ENCODE measurements at places on chromosomes 3 and 15.

- no peak for DNase-seq
Observed at GRCh38 chr15:63010920-63011693, 31.4 kb upstream of the TPM1 start.

DNA sequence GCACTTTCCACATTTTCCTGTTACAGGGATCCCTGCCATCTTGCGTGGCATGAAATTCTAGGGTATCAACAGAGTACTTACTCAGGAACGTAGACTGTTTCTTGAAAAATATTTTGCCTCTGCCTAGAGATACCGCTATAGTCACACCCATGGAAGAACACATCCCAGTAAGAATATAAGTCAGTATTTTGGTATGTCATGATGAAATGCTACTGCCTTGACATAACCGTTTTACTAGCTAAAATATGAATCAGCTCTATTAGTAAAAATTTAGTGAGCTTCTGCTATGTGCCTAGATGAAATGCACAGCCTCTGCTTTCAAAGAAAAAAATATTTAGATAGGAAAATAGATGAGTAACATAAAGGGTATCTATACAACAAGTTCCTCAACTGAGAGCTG, 276.4 kb downstream of the TBC1D5 start:
- no peak for DNase-seq

- no peak for DNase-seq
Observed at GRCh38 chr3:27094721-27095120, 274.5 kb downstream of the NEK10 start.

DNA sequence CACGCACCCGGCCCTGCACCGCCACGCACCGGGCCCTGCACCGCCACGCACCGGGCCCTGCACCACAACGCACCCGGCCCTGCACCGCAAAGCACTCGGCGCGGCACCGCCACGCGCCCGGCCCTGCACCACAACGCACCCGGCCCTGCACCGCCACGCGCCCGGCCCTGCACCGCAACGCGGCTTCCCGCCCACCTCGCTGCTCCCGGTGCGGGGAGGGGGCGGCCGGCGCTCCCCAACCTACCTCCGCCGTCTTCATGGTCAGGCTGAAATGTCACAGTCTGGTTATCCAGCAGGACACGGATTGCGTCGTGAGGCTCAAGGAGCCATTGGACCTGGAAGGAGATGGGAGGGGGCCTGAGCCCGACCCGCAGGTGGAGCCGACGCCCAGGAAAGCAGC, 41.8 kb downstream of the MUC20 start:
- no peak for DNase-seq

- DNase-seq = no peak
Observed at GRCh38 chr3:125477701-125478100, 42.3 kb downstream of the SNX4 start.

DNA sequence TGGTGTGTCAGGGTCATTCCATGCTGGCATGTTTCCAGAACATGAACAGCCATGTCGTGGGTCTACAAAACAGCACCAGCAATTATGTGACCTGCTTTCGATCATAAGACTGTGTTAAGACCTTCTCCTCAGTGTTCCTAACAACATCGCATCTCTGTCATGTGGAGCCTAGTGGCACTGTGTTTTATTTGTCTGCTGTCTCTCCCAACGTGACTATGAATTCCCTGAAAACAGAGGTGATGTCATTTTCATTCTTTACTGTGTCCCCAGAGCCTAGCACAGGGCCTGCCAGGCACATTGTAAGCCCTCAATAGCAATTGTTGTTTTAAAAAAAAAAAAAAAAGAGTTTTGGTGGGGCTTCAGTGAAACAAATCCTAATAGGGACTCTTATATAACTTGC, 94.2 kb upstream of the IL12A start:
- no peak for DNase-seq

- DNase-seq = no peak
Observed at GRCh38 chr3:131324923-131325322, 56.7 kb upstream of the NUDT16 start.

- no peak for DNase-seq
Observed at GRCh38 chr3:4071481-4072184, 231.5 kb upstream of the SETMAR start.

DNA sequence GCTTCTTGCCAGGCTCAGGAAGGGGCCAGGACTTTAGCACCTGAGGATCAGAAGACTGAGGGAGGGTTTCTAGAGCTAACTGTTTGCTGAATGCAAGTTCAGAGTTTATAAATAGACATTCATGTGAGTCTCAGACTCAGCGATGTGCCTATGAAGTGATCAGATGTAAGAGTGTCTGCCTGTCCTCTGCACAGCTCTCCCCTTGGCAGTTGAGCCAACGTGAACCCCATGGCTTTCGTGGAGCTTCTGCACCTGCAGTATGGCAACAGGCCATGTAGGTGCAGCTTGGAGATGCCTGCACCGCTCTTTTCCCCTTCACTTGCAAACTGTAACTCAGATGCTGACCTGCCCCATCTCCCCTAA, 141.9 kb downstream of the CHDH start:
- no peak for DNase-seq

DNA sequence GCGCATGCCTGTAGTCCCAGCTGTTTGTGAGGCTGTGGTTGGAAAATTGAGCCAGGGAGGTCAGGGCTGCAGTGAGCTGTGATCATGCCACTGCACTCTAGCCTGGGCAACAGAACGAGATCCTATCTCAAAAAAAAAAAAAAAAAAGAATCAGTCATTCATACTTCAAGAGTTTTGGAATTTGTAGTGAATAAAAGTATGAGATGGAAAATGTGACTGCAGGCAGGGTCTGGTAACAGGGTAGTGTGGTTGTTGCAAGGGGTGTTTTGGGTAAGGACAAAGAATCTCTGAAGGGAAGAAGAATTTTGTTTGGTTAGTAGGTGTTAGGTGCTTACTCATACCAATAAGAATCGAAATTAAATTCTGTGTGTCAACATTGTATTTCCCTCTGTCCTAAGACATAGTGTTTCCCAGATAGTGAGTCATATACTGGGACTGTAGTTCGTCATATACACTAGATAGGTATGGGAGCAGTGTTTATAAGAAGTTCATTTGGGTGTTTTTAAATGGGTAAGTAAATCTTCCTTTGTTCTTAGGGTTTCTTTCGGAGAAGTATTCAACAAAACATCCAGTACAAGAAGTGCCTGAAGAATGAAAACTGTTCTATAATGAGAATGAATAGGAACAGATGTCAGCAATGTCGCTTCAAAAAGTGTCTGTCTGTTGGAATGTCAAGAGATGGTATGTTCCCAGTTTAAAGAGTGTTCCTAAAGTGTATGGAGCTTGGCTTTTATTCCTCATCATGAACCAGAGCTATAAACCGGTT, 14.2 kb downstream of the NR1D2 start:
- DNase-seq = no peak

- no peak for DNase-seq
Observed at GRCh38 chr3:25262322-25262721, 165.7 kb upstream of the RARB start.

DNA sequence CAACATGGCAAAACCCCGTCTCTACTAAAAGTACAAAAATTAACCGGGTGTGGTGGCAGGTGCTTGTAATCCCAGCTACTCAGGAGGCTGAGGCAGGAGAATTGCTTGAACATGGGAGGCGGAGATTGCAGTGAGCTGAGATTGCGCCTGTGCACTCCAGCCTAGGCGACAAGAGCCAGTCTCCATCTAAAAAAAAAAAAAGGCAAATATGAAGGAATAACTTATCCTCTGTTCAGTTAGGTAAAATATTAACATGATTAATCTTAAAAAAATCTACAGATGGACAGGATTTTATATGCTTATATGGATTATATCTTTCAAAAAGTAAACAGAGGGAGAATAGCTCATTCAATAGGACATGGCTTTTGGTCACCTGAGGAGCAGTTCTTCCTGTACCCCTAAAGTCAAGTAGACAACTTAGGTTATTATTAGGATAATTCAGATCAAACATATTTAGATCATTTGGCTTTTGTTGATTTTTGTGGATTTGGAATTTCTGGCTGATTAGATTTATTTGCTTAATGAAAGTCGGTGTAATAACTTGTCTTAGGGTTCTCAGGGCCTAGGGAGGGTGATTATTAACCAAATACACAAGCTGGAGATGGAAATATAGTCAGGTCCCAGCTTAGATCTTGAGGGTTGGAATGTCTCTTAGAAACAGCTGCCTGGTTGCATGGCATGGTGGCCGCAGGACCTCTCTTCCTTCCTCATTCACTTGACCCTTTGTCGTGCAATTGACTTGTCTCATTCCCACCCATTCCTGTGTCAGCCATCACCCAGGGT, 82.1 kb upstream of the ONECUT1 start:
- DNase-seq = no peak

DNA sequence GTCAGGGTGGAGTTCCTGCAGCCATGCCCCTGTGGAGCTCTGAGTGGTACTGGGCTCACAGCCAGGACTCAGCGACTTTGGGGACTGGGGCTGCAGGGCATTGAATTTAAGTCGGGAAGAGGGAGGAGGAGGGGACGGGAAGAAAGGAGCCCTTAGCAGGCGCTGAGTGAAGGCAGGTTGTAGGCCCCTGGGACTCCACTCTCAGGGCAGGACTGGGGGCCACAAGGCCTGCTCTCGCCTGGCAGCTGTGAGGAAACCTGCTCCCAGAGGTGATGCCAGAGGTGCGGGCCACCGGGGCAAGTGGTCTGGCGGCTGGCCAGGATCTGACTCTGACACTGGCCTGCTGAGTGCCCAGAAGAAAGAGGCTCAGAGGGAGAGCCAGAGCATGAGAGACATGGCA, 73.5 kb downstream of the EPHB3 start:
- DNase-seq = no peak

- DNase-seq = no peak
Observed at GRCh38 chr15:80494756-80495155, 90.6 kb downstream of the ARNT2 start.
